ENCODE measurements at places on chromosomes 1 and 21.

DNA sequence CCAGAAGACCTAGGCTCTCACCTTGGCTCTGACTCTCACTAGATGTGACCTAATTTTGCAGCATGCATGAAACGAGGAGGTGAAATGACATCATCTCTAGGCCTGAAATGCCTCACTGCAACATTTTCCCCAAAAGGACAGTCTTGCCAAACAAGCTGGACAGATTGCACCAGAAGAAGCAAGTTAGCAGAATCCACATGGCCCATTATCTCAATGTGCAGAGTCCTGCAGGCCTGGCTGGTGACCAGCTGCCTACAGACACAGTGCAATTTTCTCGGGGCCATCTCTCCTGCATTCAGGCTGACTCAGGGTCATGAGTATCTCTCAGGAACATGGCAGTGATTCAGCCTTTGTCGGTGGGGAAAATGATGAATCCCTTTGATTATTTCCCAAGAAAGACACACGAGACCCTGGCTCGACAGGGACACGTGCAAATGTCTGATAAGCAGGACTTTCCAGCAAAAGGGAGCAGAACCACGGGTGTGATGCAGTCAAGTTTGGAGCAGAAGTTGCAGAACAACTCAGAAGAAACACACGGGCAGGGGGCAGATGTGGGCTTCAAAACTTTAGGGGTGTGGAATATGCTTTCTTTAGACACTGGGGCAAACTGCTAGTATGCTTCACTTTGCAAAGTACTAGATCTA, 38.7 kb downstream of the TRIM67 start:
- no peak for DNase-seq

- peak; percentile 67 for DNase-seq
Measured at GRCh38 chr1:15430787-15431570, 7.3 kb upstream of the CTRC start.

- no peak for DNase-seq
Measured at GRCh38 chr1:28091043-28091781, 2.8 kb upstream of the EYA3 start.

GRCh38 chr1:198199105-198199504, 42.3 kb downstream of the NEK7 start:
- no peak for DNase-seq

- no peak for DNase-seq
Measured at GRCh38 chr1:116268211-116268610, 104.8 kb upstream of the ATP1A1 start.

GRCh38 chr1:117592155-117592554, 13.7 kb upstream of the TENT5C start:
- no peak for DNase-seq

GRCh38 chr1:79193211-79194079, 186.9 kb upstream of the ADGRL4 start:
- peak; percentile 1 for DNase-seq

- no peak for DNase-seq
Measured at GRCh38 chr1:15218287-15219279, 28.4 kb upstream of the FHAD1 start.

- peak; percentile 75 for DNase-seq
Measured at GRCh38 chr1:212607206-212607912, 1.2 kb upstream of the ATF3 start.

DNA sequence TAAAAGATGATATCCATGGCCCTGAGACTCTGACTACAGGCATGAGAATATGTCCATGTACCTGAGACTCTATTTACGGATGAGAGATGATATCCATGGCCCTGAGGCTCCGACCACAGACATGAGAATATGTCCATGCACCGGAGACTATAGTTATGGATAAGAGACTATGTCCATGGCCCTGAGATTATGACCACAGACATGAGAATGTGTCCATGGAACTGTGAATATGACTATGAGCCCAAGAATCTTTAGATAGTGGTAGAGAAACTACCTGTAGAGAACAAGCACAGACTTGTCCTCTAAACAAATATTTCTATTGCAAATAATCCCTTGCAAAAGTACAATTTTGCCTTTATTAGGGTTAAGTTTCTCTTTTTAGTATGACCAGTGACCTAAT, 263.2 kb downstream of the PCP4 start:
- no peak for DNase-seq

DNA sequence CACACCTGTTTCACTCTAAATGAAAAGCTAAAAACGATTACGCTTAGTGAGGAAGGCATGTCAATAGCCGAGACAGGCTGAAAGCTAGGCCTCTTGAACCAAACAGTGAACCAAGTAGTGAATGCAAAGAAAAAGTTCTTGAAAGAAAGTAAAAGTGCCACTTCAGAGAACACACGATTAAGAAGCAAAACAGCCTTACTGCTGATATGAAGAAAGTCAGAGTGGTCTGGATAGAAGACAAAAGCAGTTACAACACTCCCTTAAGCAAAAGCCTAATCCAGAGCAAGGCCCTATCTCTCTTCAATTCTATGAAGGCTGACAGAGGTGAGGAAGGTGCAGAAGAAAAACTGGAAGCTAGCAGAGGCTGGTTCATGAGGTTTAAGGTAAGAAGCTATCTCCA, 130.7 kb downstream of the SIPA1L2 start:
- no peak for DNase-seq

DNA sequence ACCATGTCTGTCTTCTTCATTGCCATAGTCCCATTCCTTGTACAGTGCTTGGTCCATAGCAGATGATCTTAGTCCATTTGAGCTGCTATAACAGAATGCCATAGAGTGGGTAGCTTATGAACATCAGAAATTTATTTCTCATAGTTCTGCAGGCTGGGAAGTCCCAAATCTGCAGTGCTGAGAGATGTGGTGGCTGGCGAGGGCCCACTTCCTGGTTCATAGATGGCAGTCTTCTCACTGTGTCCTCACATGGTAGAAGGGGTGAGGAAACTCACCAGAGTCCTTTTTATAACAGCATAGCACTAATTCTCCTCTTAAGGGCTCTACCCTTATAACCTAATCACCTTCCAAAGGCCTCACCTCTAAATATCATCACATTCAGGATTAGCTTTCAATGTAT, 23.1 kb upstream of the RAP1A start:
- no peak for DNase-seq

DNA sequence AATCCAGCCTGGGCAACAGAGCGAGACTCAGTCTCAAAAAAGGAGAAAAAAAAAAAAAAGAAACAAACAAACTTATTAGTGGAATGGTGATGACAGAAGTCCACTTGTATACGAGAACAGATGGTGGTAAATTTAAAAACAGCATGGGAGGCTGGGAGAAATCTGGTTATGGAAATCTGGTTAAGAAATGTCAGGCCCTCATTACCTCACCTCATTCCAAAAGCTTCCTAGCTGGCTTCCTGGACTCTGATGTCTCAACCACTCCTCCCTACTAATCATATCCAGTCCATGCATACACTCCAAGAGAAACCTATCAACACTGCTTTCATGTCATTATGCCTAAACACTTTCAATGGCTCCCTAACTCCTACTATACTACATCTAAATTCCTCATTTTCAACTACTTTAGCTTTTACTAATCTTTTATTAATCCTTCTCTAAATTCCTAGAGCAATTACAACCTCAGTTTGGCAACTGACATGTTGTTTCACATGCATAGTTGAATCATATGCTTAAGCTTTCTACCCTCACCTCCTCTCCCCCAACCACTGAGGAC, 52.9 kb downstream of the FOXJ3 start:
- no peak for DNase-seq

DNA sequence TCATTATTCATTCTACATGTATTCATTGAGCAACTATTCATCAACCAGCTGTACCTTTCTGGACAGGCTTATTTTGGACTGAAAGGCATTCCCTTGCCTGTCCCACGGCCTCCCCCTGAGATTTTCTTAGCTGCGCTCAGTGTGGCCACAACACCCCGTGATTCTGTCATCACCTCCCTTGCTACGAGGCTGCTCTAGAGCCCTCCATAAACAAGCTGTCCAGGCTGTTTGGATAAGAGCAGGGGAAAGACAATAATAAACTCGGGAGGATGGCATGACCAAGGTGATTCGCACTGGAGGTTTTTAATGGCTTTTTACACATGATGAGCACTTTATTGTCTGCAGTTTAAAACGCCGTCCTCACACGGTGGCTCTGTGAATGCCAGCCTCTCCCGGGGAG, 139.7 kb downstream of the ROR1 start:
- no peak for DNase-seq

- no peak for DNase-seq
Measured at GRCh38 chr1:174786760-174787159, 213.0 kb upstream of the CACYBP start.

DNA sequence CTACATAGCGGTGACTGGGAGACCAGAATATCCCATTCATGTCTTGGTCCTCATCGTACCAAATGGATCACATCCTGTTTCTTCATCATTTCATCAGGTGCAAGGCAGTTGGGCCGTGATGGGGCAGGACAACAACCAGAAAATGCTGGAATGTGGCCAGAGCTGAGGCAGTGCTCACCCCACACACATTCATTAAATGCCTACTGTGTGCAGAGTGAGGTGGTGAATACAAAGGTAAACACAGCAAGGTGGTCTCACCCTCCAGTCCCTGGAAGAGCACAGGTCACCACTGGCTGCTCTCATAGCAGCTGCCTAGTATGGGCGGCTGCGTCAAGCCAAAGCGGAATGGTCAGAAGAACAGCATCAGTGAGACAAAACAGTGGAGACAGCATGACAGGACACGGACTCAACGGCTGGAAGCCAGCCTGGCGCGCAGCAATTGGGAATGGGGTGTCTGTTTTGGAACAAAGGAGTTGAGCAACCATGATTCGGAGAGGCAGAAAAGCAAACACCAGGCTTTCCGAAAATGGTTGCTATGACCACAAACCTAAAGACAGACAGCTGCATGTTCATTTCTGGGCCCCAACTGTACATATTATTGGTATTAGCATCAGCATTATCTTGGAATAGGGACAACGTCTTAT, 5.6 kb upstream of the ADAMTSL4 start:
- no peak for DNase-seq

- no peak for DNase-seq
Measured at GRCh38 chr1:14826172-14826636, 227.7 kb downstream of the KAZN start.

DNA sequence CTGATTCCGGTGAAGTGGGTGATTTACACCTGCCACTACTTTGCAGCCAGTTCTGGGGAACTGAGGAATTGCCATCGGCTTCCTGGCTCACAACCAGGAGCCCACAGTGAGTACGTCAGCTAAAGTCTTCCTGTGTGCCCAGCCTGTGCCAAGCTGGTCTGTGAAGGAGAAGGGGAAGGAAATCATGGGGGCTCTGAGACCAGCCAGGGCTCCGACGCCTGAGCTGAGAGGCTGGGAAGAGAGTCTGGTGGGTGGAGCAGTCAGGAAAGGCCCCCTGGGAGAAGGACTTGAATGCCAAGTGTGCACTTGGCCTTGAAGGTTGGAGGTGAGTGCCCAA, 1.2 kb downstream of the LURAP1 start:
- no peak for DNase-seq

GRCh38 chr1:156464335-156464734, 36.2 kb downstream of the MEF2D start:
- no peak for DNase-seq

- no peak for DNase-seq
Measured at GRCh38 chr21:31993826-31994825, 121.3 kb downstream of the HUNK start.

DNA sequence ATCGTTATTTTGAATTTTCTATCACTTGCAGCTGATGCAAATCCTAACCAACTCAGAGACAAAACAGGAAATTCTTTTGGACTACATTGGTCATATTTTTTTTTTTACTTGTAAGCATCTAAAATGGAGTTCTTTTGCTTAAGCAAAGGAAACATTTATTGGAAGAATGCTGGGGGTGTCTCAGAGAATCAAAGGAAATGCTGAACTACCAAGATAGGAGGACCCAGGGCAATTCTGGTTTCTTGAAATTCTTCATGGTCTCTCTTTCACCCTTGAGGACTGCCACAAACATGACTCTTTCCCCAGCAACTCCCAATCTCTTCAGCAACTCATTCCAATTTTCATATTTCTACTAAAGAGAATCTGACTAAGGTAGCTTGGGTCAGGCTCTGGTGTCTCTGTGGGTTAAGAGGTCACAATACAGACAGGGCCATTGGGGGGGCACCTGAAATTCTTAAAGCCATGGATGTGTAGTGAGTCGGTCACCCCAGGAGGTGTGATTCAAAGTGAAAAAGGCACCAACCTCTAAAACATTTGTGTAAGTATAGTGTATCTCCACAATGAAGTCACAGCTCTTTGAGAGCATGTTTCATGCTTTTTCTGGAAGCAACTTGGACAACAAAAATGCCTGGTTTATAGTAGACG, 171.1 kb upstream of the FGGY start:
- DNase-seq = no peak

DNA sequence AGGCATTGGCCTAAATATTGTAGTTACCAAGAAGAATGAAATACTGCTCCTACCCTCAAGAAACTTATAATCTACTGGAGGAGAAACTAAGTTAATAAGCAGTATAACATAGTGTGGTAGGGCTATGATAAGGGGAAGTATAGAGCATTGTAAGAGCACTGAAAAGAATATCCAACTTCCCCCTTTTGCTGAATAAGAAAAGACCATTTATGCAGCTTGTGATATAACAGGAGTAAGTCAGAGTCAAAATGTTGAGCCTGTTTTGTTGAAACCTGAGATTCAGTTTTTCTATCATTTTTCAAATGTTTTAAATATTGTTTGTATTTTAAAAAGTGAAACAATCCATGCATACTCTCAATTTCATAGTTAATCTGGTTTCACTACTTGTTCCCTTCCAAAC, 48.3 kb upstream of the FCRL4 start:
- DNase-seq = no peak

DNA sequence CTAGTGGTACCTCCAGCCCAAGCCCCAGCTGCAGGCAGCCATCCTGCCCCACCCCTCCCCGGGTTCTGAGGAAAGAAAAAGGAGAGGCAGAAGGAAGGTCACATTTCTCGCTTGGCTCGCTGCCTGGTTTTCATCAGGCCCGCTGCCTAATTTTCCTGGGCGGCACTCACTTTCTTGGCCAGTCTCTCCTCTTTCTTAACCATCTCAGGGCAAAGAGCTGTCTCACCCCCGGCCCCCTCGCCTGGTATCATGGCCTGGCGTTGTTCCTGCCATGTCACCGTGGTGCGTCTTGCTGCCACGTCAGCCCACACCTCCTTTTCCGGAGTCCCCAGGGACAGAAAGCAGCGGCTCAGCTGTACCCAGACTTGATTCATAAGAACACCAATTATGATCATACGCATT, 26.6 kb upstream of the CASZ1 start:
- DNase-seq = no peak

- peak; percentile 57 for DNase-seq
Measured at GRCh38 chr1:63746129-63746864, 27.5 kb upstream of the ROR1 start.

DNA sequence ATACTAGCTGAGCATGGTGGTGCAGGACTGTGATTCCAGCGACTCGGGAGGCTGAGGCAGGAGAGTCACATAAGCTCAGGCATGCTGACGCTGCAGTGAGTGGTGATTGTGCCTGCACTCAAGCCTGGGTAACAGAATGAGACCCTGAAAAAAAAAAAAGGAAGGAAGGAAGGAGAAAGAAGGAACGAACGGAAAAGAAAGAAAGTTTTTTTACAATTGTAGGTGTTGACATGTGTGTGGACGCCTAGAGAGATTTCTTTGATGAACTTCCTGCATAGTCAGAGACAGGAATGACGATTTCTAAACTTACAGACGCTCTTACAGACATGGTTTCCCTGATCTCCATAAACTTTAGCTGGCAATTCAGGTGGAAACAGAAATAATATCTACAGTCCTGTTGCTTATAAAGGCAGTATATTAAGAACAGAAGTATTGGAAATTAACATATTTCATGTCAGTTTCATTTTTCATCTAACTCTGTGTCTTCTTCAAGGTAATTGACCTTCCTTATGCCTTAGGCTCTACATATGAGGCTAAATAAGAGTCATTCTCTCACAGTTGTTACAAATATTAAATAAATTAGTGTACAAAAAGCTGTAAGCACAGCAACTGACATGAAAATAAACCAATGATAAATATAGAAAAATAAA, 4.1 kb downstream of the SAMSN1 start:
- DNase-seq = no peak

All from right kidney (tissue), 9 donors.